Activated CD4-positive, alpha-beta T cell treated with anti-CD3 and anti-CD28 coated beads, Interleukin-2, Interleukin-6, amounts not matched to agents 100 ng/mL and 50 ng/mL, durations not matched to agents 16 hours and 8 hours (primary cell): ENCODE measurements at places on chromosomes 3 and 15.

- DNase-seq, result no peak
These were observed 642.0 kb downstream of the ZNF385D start for GRCh38 chr3:21109056-21109455.

GRCh38 chr15:93036951-93037819 lies 51.8 kb downstream of the RGMA start:
- no peak for DNase-seq

DNA sequence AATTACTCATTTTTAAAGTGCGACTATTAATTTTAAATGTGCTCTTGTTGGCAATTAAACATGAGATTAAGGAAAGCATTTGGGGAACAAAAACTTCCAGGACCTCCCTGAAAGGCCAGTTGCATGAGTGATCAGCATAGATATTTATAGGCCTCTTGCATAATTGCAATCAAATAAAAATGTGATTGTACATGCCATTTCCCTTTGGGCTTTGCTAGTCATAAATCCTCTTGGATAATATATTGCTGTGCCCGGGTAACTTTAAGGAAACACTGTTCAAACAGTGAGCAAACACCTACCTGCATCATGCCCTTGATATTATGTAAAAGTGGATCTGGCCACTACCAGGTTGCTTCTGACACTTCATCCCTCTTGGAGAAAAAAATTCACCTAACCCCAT lies 239.1 kb downstream of the MCTP2 start:
- no peak for DNase-seq

DNA sequence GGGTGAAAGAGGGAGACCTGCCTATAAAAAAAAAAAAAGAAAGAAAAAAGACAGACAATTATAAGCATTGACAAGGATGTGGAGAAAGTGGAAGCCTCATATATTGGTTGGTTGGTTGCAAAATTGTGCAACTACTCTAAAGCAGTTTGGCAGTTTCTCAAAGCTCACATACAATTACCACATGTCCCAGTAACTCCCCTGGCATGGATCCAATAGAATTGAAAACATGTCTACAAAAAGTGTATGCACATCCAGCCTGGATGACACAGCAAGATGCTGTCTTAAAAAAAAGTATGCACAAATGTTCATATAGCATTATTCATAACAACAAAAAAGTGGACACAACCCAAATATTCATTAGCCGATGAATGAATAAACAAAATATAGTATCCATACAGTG lies 19.5 kb downstream of the SETMAR start:
- no peak for DNase-seq

- no peak for DNase-seq
These were observed 53.8 kb upstream of the P3H2 start for GRCh38 chr3:190174471-190174870.

GRCh38 chr15:35170207-35170606 lies 85.1 kb upstream of the NANOGP8 start:
- no peak for DNase-seq

DNA sequence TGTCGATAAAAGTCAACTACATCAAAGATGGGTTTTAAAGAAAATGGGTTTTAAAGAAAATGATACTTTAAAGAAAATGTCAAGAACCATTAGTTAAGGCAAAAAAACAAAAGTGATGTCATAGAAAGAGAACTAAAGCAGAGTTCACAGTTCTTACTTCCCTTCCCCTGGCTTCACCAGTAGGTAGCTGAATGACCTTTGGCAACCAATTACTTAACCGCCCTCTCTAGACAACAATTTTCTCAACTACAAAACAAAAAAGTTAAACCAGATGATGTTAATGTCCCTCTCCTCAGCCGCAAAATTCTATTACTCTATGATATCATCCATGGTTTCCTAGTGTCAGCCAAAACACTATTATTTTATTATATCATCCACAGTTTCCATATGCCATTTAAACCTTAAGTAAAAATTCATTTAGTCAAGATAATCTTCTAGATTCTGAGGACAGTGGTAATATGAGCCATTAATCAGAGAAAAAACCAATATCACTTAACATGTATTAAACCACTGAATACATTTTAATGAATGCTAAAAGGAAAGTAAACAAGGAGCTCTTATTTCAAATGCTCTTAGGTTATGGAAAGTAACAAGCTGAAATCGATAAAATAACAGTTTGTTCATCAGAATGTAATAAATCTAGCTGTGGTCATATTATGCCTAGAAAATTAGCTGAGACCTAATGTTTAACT lies 13.1 kb downstream of the RYK start:
- DNase-seq, result no peak

GRCh38 chr3:115517457-115518050 lies 105.8 kb upstream of the GAP43 start:
- DNase-seq, result peak; percentile 35

GRCh38 chr3:86990012-86990733 lies 776 bp downstream of the VGLL3 start:
- no peak for DNase-seq

DNA sequence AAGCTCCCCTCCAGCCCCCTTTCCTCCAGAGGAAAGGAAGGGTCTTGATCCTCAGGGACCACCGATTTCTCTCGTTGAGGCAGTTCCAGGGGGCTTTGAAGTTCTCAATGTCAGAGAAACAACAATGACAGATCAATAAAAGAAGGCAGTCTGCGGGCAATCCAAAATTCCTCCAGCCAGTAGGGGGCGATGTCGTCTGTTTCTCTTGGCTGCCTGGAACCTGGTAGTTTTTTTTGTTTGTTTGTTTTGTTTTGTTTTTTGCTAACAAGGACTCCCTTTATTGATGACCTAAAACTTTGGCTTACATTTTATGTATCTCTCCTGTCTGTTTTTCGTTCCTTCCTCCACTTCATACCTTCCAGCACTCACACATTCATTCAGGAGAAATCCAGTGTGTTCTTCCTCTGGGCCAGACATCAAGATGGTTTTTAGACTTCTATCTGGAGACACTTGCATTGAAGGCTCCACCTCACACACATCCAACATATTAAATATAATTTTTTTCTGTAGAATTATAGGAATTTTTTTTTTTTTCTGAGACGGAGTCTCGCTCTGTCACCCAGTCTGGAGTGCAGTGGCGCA lies 276.6 kb downstream of the RPLP1 start:
- DNase-seq, result peak; percentile 73

DNA sequence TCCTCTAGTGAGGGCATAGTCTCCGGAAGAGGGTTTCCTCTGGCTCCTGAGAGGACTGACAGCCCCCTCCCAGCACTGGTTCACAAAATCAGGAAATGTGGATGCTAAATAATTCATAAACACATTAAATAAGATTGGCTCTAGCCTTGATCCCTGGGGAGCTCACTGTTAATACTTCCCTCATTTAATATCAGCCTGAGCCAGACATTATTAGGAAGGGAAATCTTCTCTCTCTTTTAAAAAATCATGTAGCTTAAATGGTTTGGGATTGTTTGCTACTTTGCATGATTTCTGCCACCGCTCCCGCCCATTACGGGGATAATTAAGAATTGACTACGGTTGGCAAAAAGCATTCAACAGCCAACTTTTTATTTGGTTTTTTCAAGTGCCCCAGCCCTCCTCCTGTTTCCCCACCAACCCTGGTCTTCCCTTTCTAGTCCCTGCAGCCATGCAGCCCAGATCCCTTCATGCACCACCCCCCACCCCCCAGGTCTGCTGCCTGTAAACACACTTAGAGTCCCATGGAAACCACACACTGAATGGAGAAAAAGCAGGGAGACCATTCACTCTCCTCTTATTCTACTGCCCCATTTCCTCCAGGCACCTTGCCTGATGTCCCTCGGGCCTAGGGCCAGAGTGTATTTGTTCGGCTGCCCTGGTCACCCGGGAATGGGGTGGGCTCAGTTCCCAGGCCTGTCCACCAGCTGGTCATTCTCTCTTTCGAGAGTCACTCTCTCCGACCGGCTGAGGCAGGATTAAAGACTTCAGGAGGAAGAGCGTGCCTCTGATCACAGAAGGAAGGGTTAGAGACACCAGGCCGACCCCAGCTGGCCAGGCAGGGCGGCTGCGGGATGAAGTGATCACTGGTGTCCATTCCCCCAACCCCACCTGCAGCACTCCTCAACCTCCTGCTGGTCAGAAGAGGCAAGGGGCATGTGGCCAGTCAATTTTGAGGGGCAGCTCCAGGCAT lies 45.1 kb downstream of the SEMA5B start:
- DNase-seq, result no peak

DNA sequence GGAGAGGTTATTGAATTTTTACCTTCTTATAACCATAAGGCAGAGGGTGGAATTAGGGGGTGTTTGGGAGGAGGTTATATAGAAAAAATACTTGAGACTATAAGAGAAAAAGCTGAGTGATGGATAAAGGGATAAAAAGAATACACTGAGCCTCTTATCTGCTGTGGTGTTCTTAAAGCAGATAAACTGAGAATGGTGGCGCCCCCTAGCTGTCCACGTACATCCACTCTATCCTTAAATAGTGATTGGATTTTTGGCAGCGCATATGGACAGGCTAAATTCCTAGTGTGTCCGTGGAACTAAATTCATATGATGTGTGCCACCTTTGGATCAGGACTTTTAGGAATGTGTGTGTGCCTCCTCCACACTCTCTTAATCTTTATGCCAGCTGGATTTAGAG lies 121.1 kb downstream of the OXSM start:
- peak; percentile 34 for DNase-seq

DNA sequence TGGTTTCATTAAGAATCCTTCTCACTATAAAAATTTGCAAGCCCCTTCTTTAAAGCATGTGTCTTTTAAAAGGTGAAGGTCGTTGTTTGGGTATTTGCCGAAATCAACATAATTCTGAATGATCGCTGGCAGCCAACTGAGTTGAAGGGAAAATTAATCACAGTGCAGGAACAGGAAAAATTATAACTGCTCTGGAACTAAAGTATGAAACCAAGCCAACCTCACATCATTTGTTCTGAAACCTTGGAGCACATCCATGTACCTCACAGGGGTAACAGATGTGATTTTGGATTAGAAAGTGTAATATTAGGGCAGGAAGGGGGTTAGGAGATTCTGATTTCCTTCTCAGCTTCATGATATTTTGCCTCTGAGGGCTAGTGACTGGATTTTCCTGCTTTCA lies 52.2 kb upstream of the PTX3 start:
- no peak for DNase-seq

- no peak for DNase-seq
These were observed 313.7 kb upstream of the ATP10A start for GRCh38 chr15:26176831-26177230.

- DNase-seq, result no peak
These were observed 133.4 kb upstream of the SMAD3 start for GRCh38 chr15:66931768-66932633.

DNA sequence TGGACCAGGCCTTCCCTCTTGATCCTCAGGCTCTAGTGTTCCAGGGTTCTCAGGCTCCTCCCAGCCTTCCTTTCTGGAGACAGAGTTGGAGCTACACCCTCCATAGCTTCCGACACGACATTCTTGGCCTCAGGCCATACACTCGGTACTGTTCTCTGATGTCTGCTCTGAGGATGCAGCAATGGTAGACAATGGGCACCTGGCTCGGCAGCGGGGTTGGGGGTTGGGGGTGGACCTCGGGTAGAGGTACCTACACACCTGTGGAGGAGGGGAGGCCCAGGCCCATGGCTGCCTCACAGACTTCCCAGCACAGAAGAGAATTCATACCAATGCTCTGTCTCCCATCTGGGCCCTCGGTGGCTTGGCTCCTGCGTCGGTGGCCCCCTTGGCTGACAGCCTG lies 21.4 kb downstream of the CCDC13 start:
- DNase-seq, result no peak
